ENCODE measurements at places on chromosomes 4 and X.

- no peak for DNase-seq
Observed at GRCh38 chr4:20723019-20723418, 22.8 kb downstream of the PACRGL start.

DNA sequence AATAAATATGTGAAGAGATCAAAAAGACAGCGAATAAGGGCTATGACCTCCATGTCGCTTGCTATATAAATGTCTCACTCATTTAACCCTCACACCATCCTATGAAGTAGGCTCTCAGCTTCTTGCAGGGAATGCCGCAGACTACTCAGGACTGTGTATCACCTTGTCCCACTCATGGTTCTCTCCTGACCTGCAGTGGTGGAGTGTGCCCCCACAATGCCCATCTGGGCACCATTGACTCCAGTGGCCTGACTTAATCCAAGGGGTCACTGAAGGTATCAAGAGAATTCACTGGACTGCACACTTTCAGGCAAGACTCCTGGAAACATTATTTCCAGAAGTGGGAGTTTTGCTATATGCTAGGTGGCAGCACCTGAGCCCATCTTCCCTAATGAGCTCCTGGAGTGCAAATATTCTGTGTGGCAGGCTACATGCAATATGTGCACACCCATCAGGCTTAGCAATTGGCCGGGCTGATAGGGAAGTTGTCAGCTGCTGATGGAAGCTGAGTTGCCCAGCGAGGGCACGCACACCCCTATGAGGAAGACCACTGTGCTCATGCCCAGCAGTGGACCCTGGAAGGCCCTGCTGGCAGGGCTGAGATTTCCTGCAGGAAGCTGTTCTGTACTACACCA lies 8.2 kb upstream of the EFNB1 start:
- no peak for DNase-seq

DNA sequence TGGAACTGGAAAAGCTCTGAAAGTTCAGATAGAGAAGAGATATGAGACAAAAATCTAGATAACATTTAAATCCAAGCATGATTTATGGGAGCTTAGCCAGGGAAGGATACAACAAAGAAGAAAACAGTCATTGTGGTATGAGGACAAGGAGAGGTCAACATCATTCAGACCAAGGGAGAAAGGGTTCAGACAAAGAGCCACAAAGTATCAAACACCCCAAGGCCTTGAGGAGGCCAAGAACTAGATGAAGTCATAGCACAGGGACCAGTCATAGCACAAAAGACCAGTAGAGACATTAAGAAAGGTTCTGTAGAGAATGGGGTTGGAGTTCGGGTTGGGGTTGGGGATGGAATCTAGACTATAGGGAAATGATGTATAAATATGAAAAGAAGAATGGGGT lies 77.4 kb upstream of the NAP1L5 start:
- DNase-seq = no peak

- no peak for DNase-seq
Observed at GRCh38 chr4:86653237-86653865, 59.2 kb downstream of the PTPN13 start.

- no peak for DNase-seq
Observed at GRCh38 chrX:22310779-22311178, 38.1 kb downstream of the CBLL2 start.

DNA sequence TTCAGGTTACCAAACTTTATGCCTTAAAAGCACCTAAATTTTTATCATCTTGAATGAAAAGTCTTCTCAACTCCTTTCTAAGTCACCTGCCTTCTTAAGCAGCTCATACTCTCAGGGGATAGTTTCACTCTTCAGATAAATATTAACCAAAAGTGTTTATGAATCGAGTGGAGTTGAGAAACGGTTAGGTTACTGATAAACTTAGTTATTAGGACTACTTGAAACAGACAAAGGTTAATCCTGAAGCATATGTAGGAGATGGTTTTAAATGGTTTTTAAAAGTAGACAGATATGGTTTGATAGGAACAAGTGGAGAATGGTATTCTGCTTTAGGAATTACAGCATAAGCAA lies 32.8 kb downstream of the CLDN22 start:
- no peak for DNase-seq

DNA sequence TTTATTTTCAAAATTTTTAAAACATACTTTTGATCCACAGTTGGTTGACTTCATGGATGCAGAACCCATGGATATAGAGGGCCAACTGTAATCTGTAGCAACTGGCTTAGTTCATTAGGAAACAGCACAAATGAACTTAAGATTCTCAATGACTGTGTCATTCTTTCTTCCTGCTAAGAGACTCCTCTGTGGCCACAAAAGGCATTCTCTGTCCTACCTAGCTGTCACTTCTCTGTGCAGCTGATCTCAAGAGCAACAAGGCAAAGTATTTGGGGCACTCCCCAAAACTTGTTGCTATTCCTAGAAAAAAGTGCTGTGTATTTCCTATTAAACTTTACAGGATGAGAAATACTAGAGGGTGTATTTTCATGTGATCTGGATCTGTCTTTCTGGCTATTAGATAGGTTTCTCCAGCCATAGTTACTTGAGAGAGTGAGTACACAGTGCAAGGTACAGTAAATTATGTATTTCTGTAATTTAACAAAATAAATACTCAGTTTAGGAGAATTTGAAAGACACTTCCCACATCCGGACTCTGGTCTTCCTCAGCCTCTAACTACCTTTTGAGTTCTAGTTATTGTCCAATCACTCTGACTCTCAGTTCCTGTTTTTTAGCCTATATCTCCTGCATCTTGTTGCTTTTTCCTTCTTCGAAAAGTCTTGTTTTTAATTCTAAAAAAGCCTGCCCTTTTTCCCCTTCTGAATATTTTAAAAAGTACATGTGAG lies 21.8 kb downstream of the TLR2 start:
- DNase-seq = no peak

Measured in HFF-Myc (cell line).